ENCODE measurements at places on chromosomes 2 and 18.

DNA sequence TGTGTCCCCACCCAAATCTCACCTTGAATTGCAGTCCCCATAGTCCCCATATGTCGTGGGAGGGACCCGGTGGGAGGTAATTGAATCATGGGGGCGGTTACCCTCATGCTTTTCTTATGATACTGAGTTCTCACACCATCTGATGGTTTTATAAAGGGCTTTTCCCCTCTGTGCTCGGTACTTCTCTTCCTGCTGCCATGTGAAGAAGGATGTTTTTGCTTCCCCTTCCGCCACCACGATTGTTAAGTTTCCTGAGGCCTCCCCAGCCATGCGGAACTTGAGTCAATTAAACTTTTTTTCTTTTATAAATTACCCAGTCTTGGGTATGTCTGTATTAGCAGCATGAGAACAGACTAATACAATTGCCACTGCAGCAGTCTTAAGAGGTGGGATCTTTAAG is 134.9 kb downstream of the LTBP1 start:
- DNase-seq = no peak

- DNase-seq = no peak
These were observed 170.4 kb upstream of the BCL2L11 start for GRCh38 chr2:110950281-110950680.

GRCh38 chr2:45788401-45788800 is 136.9 kb downstream of the PRKCE start:
- no peak for DNase-seq

- no peak for DNase-seq
These were observed 12.6 kb downstream of the C18orf63 start for GRCh38 chr18:74328206-74328605.

DNA sequence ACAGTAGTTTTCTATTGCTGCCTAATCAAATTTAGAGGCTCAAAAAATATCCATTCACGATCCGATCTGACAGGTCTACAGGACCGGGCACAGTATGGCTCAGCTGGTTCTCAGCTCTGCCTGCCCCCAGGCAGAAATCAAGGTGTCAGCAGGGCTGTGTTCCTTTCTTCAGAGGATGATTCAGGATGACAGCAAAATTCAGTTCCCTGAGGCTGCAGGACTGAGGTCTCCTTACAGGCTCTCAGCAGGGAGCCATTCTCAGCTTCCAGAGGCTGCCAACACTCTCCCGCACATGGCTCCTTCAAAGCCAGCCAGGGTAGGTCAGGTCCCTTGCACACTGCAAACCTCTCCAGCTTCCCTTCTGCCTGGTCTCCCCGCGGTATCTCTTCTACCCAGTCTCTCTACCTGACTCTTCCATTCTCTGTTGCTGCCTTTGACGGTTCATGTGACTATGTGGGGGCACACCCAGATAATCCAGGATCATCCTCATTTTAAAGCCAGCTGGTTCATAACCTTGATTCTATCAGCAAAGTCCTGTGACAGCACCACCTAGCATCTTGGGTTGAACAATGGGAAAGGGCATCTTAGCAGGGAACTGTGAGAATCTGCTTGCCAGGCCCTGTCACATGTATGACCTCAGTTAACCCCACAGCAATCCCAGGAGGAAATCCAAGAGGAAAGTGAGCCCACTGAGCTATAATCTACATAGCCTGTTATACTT is 50.4 kb downstream of the UXS1 start:
- DNase-seq = no peak

- DNase-seq = no peak
These were observed 361.1 kb upstream of the ZNF521 start for GRCh38 chr18:25713103-25713502.

Data from mesothelial cell of epicardium (in vitro differentiated cells).